Esophagus squamous epithelium (tissue), 5 donors: ENCODE measurements at places on chromosomes 2 and 18.

DNA sequence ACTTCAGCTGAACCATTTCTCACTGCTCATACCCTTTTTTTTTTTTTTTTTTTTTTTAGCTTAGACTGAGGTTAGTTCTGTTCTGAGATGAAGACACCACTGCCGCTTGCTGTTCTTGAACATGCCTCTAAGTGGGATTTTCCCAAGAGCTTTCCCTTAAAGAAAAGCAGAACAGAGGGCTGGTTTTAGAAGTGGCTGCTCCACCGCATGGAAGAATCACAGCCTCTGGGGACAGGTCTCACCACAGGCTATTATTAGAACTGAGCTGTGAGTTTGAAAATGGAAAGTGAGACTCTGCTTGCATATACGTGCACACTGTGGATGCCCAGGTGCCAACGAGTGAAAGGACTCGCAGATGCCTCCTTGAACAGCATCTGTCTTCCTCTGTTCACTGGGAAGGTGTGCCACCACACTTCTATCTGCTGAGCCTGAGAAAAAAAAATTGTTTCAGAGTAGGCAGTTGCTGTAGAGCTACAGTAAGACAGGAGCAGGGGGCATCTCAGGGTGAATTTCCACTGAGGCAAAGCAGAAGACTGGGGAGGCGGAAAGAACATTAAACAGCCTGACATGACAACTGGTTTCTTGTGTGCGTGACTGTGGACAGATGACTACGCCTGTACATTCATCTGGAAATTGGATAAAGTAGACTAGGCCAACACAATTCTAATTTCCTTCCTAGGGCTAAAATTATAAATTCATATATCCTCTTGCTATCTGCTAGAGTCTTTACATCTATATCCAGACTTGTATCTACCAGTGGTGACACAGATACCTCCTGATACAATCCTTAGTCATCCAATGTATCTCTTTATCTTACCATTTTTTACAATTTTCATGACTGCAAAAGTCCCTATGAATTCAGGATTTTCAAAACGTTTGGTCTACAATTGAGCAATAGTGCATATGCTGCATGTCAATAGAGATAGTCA lies 1045.7 kb upstream of the CELF4 start:
- DNase-seq: no peak

- DNase-seq: no peak
Measured at GRCh38 chr2:555164-555922, 121.9 kb downstream of the TMEM18 start.

GRCh38 chr2:30577151-30577550 lies 130.1 kb downstream of the LCLAT1 start:
- DNase-seq: no peak

DNA sequence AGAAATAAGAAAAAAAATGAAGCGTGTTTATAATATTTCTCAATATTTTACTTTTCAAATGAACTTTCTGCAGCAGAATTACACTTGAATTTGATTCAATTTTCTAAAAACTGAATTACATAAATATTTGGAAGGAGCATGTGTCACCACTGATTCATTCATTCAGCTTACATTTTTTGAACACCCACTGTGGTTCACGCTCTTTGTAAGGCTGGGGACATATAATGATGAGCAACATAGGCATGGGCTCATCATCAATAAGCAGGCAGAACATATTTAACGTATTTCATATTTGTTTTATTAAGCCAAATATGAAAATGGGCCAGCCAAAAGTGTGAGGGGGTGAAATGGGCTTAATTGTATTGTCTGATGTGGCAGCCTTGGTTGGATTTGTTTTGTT lies 209.1 kb downstream of the CTNNA2 start:
- no peak for DNase-seq

DNA sequence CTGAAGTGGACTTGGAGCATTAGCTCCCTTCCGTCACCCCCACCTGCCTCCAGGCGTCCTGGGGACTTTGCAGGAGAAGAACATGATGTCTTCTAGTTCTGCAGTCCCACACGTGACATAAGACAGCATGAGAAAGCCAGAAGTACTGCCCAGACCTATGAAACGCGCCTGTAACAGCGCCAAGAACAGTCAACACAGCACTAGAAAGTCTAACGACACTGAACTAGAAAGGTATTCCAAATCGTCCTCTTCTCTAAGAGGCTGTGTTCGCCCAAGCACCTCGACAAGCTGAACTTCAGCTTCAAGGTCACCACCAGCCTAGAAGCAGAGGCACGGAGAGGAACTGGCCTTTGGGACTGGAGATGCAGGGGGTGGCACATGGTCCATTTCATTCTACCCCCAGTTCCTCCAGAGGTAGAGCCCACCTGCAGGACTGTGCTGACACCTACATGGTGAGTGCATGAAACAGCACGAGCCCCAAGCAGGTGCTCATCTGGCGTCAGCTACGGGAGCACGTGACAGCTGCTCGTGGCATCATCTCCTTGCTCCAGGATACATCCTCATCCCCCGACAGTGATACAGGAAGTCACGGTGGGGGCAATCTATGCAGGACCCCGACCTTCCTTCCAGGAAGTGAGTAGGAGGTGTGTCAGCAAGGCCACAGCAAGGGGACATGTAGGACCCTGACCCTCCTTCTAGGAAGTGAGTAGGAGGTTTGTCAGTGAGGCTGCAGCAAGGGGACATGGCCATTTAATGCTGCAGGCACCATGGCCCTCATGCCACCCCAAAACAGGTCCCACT lies 3.7 kb downstream of the HDAC4 start:
- DNase-seq: no peak

DNA sequence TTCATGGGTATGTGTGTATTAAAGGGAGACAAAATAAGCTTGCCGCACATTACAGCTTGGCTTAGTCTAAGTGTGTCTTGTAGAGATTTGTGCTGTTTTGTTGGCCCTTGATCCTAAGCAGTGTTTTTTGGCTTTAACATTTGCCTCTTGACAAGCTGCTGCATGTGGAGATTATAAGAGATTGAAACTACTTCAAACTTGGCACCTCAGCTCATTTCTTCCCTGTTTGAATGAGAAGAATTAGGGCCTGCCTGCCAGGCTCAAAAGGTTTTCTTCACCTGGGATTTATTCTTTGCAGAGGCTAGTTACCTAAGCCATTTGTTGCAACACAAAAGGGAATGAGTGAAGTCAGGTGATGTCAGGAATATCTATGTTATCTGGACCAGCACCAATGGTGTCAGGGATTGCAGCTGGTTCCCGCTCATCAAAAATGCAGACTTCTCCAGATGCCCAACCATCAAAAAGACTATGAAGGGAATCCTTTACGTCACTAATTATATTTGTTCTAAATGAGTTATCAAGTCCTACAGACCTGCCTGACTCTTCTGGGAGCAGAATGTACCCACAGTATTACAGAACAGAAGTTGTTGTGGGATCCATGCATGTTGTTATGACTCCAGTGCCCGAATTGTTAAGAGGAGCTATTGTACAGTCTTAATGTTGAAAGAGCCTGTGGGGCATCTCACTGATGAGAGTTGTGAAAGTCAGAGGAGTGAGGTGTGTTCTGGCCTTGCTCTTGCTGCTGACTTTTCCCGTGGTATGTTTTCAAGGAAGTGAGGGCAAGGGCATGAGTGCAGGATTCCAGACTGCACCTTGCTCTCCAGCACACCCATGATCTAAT lies 31.0 kb downstream of the ABCA12 start:
- DNase-seq: no peak

DNA sequence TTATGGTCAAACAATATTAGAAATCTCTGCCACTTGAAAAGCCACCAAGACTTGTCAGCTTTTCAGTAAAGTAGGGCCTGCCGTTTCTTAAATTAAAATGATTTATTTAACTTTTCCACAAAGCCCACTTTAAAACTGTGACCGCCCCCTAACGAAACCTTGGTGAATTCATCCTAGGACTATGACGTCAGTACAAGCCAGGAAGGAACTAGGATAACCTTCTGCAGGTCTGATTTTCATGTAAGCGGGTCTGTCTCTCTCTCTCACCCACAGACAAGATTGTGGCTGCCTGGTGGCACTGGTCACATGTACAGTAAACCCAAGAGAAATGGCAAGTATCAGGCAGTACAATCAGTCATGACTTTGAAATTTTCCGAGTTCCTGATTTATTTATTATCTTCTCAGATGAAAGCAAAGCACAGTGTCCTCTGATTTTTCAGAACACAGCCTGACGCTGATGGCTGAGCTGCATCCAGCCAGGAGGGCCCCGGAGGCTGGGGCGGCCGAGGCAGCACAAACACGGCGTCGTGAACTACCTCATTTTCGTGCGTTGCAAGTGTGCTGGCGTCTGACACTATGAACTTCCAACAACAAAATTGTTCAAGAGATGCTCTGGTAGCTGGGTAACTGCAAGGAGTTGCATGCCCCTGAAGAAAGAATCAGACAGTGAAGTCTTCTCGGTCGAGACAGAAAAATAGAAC lies 18.9 kb downstream of the SALL3 start:
- DNase-seq: no peak

DNA sequence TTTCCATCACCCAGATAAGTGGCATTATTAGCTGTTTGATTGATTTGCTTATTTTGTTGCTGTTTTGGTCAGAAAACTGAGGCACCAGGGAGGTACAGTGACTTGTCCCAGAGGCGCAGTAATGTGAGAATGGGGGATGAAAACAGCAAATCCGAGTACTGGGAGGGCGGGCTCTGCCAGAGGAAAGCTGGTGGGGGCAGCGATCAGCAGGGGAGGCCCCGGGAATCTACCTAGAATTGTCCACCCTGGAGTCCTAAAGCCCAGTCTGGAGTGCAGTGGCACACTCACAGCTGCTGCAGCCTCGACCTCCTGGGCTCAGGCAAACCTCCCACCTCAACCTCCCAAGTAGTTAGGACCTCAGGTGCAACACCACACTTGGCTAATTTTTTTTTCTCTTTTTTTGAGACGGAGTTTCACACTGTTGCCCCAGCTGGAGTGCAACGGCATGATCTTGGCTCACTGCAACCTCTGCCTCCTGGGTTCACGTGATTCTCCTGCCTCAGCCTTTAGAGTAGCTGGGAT lies 17.0 kb upstream of the PTMA start:
- DNase-seq: no peak

- no peak for DNase-seq
Measured at GRCh38 chr2:28325567-28326468, 66.8 kb upstream of the FOSL2 start.

GRCh38 chr2:46831051-46831868 lies 84.3 kb downstream of the MCFD2 start:
- no peak for DNase-seq

DNA sequence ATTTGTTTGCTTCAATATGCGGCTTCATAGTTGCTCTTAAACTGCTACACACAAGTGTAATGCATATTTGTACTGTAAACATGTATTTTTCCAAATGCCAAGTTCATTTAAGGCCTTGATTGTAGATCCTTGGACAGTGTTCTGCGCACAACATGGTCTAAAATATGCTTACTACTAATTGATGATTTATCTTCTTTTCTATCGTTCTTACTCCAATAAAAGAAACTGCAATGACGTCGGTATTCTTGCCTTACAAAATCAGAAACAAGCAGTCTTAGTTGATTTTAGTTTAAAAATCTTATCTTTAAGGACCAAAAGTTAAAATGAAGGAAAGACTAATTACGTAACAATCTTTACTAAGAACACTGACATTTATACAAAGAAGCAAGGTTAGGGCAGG lies 224.3 kb upstream of the SMAD7 start:
- DNase-seq: no peak

DNA sequence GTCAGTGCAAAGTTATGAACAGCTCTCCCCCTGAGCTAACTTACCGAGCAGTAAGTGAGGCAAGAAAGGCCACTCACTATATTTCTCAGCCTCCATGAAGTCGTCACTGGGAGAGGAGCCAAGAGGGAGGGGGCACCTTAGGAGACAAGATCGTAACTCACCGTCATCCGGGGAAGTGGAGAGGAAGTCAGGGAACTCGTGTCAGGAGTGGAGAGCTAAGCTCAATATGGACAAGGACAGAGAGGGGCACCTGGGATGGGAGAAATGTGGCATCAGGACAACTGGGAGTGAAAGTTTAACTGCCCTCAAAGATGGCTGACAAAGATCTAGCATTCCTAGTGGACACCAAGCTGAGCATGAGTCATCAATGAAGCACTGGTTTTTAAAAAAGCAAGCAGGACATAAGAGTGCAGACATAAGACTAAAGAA lies 37.1 kb downstream of the BCL11A start:
- DNase-seq: no peak

GRCh38 chr2:86143307-86143706 lies 37.3 kb downstream of the PTCD3 start:
- no peak for DNase-seq

GRCh38 chr2:225502971-225503370 lies 103.5 kb downstream of the NYAP2 start:
- no peak for DNase-seq

DNA sequence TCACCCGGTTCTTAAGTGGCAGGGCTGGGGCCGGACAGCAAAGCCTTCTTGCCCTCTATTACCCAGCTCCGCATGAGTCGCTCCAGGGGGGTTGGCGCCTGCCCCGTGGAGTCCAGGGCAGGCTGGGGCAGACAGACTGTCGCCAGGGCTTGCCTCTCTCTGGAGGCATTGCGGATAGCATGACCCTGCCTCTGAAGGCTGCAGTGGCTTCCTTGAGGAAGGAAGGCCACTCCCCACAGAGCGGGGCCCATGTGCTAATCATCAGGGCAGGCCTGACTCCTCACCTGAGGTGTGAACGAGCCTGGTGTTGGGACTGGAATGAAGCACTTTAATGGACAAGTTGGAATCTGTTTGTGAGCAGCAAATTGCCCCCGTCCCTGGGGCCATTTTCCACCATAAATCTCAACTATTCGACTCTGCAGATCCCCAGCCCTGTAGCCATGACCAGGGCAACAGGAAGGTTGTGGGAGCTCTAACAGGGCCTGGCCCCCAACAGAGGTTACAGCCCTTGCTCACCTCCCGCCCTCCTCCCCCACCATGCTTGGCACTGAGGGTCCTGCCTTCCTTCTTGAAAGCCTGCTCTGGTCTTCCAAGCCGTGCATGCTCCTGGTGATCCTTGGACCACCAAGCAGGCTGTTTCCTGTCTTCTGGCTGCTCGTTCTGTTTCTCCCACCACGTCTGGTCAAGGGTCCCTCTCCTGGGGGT lies 144.9 kb upstream of the HAAO start:
- DNase-seq: no peak

DNA sequence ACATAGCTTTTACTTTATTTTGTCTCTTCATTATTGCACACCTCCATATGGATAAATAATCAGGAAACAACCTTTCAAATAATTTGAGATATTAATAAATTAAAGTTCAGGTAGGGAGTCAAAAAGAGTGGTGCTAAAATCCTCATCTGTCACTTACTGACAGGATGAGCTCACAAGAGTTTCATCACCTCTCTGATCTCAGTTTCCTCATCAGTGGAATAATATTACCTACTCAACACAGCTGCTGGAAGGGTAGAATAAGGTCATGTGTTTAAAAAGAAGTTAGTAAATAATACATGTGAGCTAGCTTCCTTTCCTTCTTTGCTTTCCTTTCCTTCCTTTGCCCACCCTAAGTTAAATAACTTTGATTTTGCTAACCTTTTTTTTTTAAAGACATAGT lies 61.9 kb downstream of the RDH14 start:
- DNase-seq: no peak

- no peak for DNase-seq
Measured at GRCh38 chr2:20561637-20562454, 89.1 kb downstream of the HS1BP3 start.
